ENCODE measurements at places on chromosomes 2 and 18.

GRCh38 chr2:158745067-158745865 is 49.9 kb upstream of the DAPL1 start:
- no peak for DNase-seq

DNA sequence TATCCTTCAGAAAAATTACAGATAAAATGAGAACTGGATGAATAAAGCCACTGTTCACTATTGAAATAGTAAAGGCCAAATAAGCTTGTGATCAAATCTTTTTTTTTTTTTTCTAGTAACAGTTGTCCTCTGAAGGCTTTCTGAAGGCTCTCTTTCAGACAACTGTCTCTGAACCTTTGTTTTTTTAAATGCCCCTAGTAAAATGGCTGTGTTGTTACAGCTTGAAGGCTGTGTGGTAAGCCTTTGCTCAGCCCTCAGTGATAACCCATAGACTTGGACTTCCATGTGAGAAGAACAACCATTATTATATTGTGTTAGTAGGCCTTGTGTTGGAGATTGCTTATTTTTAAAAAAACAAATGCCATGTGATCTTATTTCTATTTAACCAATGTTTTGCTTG is 17.6 kb downstream of the FMNL2 start:
- DNase-seq: no peak

DNA sequence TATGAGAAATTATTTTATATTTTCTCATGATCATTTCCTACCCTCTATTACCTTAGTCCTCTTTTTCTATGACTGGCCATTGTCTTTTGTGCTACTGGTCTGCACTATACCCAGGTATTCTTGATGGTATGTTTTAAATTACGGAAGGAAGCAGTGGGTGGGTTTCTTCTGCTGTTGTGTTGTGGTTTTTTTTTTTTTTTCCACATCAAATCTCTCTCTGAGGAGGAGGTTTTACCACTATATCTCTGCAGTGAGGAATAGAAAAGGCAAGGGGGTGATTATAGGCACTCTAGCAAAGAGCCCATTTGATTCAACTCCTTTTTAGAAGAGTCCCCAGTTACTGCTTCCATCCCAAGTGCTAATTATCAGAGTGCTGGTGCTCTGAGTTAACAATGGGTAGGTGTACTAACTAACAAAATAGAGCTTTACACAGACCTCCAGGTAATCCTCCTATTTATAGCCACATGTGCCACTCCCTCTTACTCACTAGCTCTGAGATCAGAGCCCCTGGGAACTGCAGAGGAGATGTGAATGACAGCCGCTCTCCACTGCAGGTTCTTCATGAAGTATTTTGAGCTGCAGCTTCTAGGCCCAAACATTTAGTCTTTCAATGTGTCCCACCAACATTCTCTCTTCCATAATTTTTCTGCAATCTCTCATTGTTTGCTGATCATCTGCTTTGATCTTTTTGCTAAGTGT is 301.6 kb upstream of the GULP1 start:
- DNase-seq: no peak

- DNase-seq: no peak
These were observed 1088.9 kb upstream of the PIK3C3 start for GRCh38 chr18:40866013-40866645.

GRCh38 chr18:24561369-24561965 is 101.0 kb downstream of the HRH4 start:
- DNase-seq: no peak

DNA sequence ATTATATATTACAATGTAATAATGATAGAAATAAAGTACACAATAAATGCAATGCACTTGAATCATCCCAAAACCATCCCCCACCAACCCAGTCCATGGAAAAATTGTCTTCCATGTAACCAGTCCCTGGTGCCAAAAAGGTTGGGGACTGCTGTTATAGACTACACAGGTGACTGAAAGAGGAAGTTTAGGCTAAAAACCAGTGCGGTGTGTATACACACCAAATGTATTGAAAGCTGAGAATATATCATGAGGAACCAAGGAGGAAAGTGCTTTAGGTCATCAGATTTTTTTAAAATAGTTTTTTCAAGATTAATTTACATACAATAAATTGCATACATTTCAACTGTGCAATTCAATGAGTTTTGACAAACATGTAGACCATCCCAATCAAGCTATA is 20.5 kb upstream of the C1D start:
- no peak for DNase-seq

- no peak for DNase-seq
These were observed 39.1 kb upstream of the B3GNT7 start for GRCh38 chr2:231356466-231356844.

DNA sequence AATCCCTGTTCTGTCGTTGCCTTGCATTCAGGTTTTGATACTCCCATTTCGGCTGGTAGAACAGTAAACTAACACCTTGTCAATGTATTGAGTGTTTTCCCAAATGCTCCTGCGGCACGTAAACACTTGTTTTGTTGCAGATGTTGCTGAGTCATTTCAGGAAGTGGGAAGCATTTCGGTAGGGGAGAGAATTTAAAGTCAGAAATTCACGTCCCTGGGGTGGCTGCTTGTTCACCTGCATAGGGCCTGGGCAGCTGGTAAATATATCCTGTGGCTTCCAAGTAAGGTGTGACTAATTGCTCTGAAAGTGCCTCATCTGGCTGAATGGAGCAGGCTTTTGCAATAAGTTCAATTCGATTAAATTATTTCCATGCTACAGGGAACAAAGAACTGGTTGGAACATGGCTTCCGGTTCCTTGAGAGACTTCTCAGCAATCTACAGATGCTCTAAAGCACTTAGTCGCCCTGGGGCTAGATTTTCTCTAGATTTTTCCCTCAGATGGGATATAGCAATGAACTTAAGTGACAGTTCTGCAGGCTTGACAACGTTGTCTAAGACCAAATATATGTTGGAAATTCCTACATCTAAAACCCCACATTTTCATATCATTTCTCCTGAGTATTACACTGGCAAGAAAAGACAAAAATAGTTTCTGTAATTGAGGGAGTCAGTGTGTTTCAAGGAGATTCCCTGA is 5.2 kb downstream of the GALR1 start:
- no peak for DNase-seq

- DNase-seq: no peak
These were observed 118.7 kb downstream of the NOL10 start for GRCh38 chr2:10571057-10571456.

DNA sequence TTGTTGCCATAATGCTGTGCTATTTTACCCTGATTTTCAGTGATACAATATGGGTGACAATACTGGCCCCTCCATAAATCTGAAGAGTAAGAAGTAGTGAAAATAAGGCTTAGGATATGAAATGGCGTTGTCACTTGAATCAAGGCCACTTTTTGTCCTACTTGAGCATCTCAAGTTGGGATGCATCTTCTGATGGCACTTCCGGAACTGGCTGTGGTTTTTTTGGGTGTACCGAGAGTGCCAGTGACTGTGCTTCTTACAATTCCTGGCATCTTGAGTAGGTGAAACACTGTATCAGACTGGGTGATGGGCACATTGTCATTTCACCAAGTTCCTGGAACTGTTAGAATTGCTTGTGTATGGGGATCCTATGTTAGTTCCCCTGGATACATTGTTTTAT is 52.5 kb upstream of the EML6 start:
- DNase-seq: no peak

GRCh38 chr18:35581898-35582641 is 530 bp downstream of the GALNT1 start:
- no peak for DNase-seq

DNA sequence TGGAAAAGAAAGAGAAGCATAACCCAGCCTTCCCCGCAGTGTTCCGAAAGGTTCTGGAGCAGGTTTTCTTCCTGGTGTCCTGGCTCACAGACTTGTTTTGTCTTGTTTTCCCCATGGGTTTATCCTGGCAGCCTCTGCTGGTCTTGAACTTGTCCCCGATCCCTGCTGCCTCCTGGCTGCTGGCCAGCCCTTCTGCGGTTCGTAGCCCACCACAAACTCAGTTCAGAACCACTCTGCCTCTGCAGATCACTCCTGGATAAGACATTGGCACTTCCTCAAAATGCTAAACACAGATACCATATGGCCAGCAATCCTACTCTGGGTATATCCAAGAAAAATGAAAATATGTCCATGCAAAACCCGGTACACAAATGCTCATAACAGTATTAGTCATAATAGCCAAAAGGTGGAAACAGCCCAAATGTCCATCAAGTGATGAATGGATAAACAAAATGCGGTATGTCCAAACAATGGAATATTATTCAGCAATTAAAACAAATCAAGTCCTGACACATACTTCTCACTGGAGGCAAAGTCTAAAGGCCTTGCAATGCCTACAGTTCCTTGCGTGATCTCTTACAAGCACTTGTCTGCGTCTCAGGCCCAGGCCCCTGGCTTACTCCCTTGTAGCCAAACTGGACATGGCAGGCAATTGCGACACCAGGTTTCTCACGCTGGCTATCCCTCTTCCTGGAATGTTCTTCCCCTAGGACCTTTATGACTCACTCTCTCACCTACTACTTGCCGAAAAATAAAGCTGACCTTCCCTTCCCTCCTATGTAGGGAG is 28.0 kb upstream of the ARHGEF4 start:
- DNase-seq: no peak

Data from LNCaP clone FGC (cell line).